ENCODE measurements at places on chromosomes 16 and 17.

DNA sequence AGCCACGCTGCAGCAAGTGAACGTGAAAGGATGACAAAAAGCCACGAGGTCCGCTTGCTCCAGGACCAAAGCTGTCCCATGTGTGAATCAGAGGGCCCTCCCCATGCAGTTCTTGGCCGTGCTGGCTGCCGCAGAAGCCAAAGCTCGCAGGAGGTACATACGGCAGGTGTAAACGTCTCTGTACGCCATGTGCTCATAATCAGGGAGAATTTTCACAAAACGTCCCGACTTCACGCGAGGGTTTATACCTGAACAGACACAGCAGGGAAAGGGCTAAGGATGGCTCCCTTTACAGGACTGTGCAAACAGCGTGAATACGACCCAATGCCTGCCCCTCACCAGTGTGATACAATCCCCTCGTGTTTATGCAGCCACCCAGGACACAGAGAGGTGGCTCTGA lies 25.3 kb downstream of the FBXO31 start:
- no peak for DNase-seq

GRCh38 chr17:80894439-80894721 lies 97.3 kb upstream of the CHMP6 start:
- DNase-seq = no peak

GRCh38 chr17:19303367-19303776 lies 59.2 kb downstream of the B9D1 start:
- no peak for DNase-seq

DNA sequence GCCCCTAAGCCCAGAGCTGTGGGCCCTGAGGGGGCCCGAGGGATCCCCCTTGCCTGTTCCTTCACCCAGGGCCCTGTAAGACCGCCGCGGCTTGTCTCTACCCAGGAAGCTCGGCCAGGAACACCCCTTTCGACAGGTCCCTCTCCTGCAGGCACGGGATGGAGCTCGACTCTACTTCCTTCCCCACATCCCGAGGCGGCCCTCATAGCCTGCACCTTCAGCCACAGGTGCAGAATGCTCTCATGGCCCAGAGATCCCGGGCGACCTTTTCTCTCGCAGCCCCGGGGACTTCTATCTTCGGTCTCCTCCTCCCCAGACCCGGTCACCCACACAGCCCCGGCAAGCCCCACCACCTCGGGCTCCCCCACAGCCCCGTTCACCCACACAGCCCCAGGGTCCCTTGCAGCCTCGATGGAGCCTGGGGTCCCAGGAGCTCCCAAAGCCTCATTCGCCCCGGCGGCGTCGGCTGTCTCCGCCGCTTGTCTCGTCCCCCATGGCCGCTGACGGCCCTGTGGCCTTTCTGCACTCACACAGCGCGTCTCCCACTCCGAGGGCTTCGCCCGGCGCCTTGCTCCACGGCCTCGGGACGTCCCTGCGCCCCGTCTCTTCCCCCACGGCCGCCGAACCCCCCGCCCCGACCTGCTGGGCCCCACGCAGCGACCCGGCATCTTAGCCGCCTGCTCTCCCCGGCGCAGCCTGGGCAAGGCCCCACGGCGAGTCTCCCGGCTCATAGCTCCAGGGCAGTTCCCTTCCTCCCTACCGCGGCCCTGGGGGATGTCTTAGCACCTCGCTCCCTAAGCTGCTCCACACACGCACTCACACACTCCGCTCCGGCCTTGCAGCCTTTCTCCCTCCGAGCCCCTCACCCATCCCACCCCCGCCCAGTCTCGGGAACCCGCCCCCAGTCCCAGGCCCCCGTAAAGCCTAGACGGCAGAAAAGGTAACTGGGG lies 650 bp downstream of the KIAA0753 start:
- no peak for DNase-seq

DNA sequence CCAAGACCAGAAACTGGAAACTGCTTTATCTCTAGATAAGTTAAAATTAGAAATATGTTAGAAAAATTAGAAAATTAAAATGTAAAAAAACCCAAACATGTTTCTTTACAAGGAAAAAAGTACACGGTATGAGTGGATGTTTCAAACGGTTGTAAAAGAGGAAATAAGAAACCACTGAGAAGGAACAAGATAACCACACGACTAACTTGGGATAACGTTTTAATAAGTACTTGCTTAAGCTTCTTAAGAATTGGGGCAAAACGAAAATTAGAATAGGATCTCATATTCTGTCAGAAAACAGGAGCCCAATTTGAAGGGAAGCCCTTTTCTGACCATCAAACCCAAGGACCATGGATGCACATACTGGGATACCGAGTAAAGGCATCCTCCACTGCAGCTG lies 31.0 kb downstream of the MBTPS1 start:
- DNase-seq = no peak

DNA sequence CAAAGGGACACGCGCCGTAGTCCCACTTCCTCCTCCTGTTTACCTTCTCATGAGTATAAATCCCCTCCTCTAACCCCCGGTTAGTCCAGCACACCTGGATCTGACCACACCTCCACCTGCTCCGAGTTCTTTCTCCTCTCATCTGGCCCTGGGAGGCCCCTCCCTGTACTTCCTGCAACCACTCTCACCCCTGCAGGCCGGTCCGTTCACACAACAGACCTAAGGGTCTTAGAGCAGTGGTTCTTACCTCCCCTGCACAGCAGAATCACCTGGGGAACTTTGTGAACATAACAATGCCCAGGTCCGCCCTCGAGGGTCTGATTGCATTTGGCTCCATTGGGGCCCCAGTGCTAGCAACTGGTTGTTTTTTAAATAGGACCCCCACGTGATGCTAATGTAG lies 24.8 kb downstream of the TMEM114 start:
- DNase-seq = no peak

DNA sequence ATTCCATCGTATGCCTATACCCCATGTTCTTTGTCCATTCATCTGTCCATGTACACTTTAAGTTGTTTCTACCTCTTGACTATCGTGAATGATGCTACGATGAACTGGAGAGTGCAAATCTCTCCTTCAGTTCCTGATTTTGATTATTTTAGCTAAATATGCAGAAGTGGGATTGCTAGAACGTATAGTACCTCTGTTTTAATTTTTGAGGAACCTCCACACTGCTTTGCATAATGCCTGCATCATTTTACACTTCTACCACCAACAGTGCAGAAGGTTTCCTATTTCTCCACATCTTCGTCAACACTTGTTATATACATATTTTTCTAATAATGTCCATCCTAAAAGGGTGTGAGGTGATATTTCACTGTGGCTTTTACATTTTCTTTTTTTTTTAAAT lies 43.9 kb downstream of the SDR42E1 start:
- no peak for DNase-seq

GRCh38 chr16:75402821-75403475 lies 30.4 kb downstream of the CFDP1 start:
- DNase-seq = no peak

DNA sequence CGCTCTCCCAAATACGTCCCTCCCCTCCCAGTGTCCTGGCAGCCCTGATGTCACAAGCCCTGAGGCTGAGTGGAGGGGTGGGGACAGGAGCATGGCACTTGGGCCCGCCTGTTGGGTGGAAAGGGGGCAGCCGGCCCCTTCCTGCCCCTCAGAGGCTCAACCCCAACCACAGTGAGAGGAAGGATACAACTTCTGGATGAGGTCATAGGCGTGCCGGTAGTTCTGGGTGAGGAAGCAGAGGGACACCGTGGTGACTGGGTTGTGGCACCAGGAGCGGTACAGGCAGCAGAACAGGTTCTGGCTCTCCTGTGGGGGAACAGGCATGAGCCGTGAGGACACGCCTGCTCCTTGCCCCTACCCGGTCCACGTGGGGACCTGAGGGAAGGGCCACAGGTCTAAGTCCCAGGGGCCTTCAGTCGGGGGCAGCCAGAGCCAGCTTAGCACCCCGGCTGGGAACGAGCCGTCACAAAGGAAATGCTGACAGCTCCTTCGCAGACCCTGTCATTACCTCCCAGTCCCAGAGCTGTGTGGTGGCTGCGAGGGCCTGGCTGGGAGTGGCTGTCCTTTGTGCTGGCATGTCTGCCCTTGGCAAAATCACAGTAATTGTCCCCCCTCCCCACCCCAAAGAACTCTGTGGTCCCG lies 11.2 kb upstream of the MTSS2 start:
- DNase-seq = no peak

DNA sequence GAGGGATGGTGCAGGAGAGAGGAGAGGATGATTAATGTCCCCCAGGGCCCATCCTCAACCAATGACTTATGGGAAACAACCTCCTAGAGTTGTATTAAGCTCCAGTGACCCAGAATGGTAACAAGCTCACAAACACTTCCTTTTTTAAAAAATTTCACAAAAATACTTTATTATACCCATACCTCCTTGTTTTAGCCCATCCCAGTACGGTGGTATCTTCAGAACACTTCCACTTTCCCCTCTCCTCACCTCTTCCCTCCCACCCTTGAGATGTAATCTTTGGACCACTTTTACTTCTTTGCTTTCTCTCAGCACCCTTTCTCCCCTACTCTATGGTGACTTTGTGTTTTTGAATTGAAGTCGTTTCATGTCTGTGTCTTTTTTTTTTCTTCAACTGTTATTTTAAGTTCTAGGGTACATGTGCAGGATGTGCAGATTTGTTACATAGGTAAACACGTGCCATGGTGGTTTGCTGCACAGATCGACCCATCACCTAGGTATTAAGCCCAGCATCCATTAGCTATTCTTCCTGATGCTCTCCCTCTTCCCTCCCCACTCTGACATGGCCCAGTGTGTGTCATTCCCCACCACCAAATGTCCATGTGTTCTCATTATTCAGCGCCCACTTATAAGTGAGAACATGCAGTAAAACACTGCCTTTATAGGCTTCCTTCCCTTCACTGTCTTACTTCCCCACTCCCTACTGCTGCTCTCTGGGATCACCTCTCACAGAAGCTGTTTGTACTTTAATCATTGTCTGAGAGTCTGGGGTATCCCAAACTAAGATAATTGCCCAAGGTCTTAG lies 124.5 kb downstream of the PRKCB start:
- no peak for DNase-seq

GRCh38 chr17:14699574-14700185 lies 398.8 kb downstream of the HS3ST3B1 start:
- no peak for DNase-seq

DNA sequence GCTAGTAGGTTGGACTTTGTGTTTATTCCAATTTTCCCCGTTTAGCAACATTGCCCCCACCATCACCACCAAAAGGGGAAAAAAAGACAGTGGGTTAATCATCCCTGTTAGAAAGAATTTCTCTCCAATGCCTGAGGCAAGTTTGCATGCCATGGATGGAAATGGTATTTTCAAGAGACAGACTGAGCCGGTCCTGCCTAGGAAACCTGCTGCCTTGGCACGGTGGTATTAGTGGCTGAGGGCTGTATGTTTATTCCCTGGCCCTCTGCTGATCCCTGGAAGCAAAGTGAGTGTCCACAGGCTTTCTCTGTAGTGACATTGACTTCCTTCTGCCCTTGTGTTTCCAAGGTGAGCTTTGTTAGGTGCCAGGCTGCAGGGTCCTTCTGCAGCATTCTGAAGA lies 427.0 kb upstream of the RBFOX1 start:
- no peak for DNase-seq

DNA sequence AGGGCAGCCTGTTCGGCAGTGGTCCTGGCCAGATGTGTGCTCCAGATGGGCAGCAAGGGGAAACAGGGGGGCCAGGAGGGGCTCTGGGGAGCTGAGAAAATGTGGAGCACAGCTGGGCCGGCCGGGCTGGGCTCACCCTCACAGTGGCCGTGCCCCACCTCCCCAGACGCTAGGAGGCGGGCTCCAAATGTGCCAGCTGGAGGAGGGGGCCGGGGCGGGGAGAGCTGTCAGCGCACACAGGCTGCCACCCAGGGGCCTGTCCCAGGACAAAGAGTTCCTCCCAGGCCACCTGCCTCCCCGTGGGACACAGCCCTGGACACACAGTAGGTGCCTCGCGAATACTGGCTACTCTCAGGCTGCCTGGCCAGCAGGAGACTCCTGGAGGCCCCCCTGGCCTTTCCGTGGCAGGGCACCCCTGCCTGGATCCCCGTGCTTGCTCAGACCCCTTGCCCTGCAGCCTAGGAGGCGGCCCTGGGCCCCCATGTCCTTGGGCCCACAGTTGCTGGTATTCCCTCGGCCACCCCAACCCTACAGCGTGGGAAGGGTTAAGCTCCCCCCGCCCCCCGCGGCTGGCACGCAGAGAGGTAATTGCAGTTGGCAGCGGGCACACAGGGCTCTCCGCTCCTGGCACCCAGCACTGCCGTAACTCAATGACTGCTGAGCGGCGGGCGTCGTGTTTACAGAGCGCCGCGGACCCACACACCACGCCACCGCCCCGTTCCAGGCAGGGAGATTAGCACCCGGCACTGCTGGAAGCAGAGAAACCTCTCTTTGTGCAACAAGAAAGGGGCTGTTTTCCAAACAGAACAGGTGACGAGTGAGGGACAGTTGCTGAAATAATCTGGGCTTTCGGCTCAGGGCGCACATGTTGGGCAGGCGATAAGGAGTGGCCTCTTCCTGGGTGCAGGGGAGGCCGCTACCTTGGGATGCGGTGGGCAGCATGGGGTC lies 32.2 kb downstream of the BAHCC1 start:
- no peak for DNase-seq

DNA sequence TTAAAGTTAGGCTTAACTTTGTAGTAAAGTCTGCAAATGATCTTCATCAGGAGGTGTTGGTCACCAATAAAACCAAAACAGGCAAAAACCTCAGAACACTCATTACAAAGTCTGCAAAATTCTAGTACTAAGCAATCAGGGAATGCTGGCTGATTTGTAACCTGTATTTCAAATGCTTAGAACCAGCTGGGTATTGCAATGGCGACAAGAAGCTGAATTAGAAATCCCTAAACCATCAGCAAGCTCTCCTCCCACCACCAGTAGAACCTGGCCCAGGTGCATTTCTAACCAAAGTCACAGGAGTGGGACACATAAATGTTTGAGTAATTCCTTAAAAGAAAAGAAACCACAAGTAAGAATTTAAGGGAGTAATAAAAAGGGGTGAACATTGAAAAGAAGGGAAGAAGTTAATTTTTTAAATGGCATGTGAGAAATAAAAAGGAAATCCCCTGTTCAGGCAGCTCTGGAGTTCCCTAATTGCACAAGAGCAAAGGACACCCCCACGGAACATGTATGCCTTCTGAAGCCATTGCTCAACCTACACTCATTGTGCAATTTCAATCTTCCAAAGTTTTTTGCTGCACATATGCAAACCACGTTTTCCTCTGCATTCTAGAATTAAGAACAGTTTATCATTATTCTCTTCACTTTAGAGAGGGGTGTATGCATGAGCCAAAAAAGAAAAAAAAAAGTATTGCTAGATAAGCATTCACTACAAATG lies 102.9 kb downstream of the HIC1 start:
- DNase-seq = no peak

- no peak for DNase-seq
These were observed 36.2 kb downstream of the PRMT7 start for GRCh38 chr16:68346892-68347480.

- DNase-seq = no peak
These were observed 13.9 kb upstream of the KRTAP17-1 start for GRCh38 chr17:41329279-41329948.

- no peak for DNase-seq
These were observed at the start of gene FKBP10 for GRCh38 chr17:41812381-41813151. Gene FKBP10 (plus strand): TSS chr17:41813004. CDS start chr17:41813035, 31 bp downstream.

DNA sequence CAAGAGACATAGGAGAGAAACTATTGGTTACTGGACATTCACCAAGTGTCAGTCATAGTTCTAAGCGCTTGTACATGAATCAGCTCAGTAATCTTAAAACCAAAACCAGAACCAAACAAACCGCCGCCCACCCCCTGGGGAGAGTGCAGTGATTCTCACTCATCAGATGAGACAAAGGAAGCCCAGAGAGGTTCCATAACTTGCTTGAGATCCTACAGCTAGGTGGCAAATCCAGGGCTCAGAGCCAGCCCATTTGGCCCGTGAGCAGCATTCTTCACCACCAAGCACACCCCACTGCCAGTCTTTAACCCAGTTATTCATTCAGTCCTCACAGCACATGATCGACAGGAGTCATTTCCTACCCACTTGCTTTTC lies 37.2 kb upstream of the RGS9 start:
- DNase-seq = peak; percentile 33
